CD8-positive, alpha-beta memory T cell (primary cell): ENCODE measurements at places on chromosomes 5 and 9. TPM values are rescaled to one million over a fixed set of nuclear protein-coding genes. Genes with fewer than 3 reads are reported as not detected.

- DNase-seq: no peak
These were observed 253.7 kb downstream of the SPOCK1 start for GRCh38 chr5:137245438-137245837.

GRCh38 chr5:142515036-142515435, 170.9 kb downstream of the FGF1 start:
- DNase-seq: no peak

DNA sequence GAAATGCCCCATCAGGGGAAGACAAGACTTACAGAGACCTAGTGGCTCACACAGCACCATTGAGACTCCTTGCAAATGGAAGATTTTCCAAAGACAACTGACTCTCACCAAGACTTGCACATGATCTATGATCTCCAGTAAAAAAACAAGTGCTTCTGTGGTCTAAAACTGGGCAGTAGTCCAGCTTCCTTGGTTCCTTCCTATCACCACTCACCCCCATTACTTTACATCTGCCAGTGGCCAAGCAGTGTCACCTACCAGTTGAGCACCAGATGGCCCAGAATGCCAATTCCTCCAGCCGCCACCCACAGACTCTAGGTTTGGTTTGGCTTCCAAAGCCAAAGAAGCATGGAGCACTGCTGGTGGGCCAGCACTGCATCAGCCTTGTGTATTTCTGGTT, 47.7 kb downstream of the SH3TC2 start:
- no peak for DNase-seq

DNA sequence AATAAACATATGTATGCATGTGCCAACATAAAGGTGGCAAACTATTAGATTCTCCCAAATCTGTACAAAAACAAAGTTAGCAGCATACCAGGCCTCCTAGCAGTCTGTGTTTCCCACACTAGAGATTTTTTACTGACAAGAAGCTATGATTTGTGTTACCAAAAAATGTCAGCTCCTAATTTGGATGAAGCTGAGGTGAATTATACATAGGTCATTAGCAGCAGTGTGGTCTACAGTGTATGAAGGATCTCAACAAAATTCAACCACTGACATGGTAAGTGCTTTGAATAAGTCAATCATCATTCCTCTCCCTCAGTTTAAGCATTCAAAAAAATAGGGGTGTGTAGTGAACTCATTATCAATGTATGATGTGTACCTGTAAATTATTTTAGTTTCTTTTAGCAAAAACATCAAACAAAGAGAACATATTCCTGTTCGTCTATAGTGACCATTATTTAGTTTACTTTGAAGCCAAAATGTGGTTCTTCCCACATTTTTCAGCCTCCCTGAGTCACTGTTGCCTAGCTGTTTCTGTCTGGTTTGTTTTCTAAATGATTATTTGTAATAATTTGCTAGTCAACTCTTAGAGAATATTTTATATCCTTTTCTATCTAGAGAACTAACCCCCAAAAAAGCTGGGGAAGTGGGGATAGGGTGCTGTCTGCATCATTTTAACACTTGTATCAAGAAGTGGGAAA, 52.1 kb upstream of the RGMB start:
- no peak for DNase-seq

Gene DDX4
- total RNA-seq: not detected

GRCh38 chr5:14699807-14700400, 35.4 kb downstream of the OTULIN start:
- no peak for DNase-seq

- DNase-seq: no peak
These were observed 12.8 kb downstream of the PDLIM4 start for GRCh38 chr5:132270335-132270665.

DNA sequence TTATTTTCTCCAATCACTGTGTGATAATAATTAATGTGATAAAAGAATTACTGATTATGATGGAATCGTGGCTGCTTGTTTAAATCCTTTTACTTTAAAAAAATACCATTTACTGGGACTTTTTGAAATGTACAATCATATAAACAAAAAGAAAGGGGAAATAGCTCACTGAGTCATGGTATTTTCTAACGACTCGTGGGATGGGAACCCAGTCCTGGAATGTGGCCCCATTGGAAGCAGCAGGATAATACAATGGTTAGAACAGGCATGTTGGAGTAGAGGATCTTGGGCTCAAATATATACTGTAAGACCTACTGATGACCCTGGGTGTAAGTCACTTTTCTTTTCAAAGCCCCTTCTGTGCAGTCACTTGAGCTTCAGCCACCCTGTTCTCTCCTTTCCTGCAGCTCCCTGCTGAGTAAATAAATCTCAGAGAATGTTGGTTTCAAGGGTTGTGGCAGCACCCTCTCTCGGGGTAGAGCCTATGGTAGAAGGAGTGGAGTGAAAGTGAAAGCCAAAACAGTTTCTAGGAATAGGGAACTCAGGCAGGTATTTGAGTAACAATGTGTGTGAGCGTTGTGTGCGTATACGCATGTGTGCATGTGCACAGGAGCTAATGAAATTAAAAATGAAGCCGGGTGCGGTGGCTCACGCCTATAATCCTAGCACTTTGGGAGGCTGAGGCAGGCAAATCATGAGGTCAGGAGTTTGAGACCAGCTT, 40.8 kb upstream of the LARP1 start:
- no peak for DNase-seq

- DNase-seq: peak; percentile 85
These were observed 965 bp downstream of the PTGDS start for GRCh38 chr9:136978073-136978864.

DNA sequence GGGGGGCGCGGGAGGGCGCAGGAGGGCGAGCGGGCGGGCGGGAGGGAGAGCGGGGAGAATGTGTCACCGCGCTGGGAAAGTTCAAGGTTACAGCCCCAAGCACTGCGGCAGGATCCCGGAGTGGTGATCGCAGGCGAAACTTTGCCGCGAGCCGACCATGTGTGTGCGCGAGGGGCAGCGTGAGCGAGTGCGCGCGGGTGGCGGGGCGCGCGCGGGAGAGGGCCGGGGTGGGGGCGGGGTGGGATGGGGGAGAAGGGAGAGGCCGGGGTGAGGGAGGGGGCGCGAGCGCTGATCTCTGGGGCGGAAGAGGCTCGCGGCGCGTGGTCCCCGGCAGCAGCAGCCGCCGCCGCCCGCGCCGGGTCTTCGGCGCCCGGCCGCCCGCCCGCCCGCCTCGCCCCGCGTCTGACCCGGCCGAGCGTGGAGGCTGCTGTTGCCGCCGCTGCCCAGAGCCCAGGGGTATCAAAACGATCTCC, at the start of gene NFIB:
NFIB (minus strand) TSS at position 191 of the 473 bp plus-strand sequence. CDS start 630 bp downstream, outside the sequence.
- DNase-seq: no peak

Gene FASTKD3
- 20.4 TPM for total RNA-seq

DNA sequence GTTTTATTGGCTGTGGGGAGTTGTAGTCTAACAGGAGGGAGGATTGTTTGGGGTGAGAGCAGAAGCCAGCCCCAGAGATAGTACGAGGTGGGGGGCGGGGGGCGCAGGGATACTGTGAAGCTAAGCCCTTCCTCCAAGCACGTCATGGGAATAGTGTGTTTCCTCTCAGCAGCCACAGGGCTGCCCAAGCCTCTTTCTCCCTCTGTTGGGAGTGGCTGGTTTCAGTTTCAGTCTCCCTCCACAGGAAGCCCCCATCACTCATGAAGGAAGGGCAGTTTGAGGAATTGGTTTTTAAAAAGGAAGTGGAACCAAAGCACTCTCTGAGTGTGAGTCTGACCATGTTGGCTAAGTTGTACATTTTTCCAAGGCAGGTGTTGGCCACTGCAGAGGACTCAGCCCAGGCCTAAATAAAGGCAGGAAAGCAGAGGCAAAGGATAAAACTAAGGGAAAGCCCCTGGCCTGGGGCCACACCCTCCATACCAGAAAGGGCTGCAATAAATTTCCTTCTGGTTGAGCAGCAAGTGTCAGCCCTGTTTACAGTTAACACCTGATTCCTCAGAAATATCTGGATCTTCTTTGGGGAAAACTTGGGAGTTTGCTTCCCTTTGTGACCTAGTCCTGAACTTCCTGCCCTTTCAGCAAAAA, 3.2 kb downstream of the RAB24 start:
- peak; percentile 74 for DNase-seq

- DNase-seq: no peak
These were observed 8.2 kb upstream of the GRAMD2B start for GRCh38 chr5:126414874-126415502.

DNA sequence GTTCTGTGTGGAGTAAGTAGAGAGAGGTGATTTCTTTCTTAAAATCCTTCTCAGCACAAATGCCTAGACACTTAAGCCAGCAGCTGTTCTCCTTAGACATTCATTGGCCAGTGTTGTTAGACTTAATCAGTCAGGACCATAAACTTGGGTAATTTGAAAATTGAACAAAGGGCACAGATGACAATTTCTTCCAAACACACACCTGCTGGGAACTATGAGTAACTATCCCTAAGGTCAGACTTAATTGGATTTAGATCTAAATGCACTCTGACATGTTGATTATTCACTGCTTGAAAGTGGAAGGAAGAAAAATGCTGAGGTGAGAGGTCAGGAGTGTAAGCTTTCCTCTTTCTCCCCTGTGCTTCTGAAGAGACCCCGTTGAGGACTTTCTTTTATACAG, 1083.7 kb upstream of the DMAC1 start:
- DNase-seq: no peak

Gene LCN1
- not detected for total RNA-seq

GRCh38 chr5:9892696-9893095, 262.5 kb upstream of the TAS2R1 start:
- no peak for DNase-seq

DNA sequence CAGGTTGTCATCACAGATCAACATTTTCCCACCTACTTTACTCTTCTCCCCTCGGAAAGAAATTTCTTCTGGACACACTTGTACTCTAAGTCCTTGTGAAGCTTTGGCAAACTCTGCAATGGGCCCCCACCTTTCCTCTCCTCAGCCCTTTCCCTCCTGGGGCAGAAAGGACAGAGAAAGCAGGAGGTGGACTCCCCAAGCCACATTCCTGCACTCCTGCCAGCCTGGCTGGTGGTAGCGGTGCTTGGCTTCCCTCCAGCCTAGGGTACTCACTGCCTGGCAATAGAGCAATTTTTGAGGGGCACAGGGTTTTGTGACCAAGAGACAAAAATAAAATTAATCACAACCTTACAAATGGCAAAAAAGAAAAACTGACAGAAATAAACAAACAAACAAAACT, 451.4 kb downstream of the ZSWIM6 start:
- DNase-seq: no peak

Gene SHROOM1
- 2.0 TPM for total RNA-seq

Gene ARHGEF39
- 10.7 TPM for total RNA-seq

- no peak for DNase-seq
These were observed 105.3 kb downstream of the GCNT1 start for GRCh38 chr9:76564297-76564696.

- DNase-seq: no peak
These were observed 28.4 kb downstream of the QRFP start for GRCh38 chr9:130868230-130868629.

- no peak for DNase-seq
These were observed 78.0 kb downstream of the APBA1 start for GRCh38 chr9:69594180-69594579.

GRCh38 chr5:7261049-7261448, 134.9 kb upstream of the ADCY2 start:
- DNase-seq: no peak

Gene FSD1L
- total RNA-seq: 3.8 TPM

- no peak for DNase-seq
These were observed 262.9 kb upstream of the DMAC1 start for GRCh38 chr9:8062459-8062858.

Gene DMRTA1
- not detected for total RNA-seq

Gene ANKRD31
- total RNA-seq: 0.66 TPM

- DNase-seq: no peak
These were observed 25.0 kb downstream of the MAST4 start for GRCh38 chr5:66621146-66621545.

DNA sequence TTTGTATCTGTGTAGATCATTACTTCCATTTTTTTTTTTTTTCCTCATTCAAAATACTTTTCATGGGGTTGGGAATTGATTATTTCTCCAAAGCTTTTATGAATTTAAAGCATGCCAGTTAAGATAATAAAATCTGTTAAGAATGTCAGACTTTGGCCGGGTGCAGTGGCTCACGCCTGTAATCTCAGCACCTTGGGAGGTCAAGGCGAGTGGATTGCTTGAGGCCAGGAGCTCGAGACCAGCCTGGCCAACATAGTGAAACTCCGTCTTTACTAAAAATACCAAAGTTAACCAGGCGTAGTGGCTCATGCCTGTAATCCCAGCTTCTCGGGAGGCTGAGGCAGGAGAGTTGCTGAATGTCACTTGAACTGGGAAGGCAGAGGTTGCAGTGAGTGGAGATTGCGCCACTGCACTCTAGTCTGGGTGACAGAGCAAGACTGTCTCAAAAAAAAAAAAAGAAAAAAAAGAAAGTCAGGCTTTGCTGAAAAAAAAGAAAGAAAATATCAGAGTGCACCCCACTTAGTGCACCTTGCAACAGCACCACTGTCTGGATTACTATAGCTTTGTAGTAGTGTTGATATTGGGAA, 18.5 kb downstream of the TBC1D2 start:
- no peak for DNase-seq

Gene SPINK6
- not detected for total RNA-seq

DNA sequence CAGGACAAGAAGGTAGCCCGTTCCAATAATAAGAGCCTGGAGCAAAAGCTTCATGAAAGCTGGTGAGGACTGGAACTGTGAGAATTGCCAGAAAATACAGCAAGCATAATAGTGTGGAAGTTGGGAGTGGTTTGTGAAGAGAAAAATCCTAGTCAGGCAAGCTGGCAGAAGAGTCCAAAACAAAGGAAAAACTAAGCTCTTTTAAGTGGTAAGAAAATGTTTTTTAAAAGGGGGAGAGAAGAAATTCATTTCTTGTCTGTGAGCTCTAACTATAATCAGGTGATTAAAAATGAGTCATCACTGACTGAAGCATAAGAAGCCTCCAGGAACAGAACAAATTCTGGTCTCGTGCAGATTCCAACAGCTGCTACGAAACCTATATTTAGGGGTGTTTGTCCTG, 102.6 kb downstream of the CAAP1 start:
- no peak for DNase-seq

GRCh38 chr9:121169094-121169601, 32.5 kb downstream of the RAB14 start:
- no peak for DNase-seq

GRCh38 chr9:35267710-35268109, 105.9 kb downstream of the UNC13B start:
- no peak for DNase-seq

DNA sequence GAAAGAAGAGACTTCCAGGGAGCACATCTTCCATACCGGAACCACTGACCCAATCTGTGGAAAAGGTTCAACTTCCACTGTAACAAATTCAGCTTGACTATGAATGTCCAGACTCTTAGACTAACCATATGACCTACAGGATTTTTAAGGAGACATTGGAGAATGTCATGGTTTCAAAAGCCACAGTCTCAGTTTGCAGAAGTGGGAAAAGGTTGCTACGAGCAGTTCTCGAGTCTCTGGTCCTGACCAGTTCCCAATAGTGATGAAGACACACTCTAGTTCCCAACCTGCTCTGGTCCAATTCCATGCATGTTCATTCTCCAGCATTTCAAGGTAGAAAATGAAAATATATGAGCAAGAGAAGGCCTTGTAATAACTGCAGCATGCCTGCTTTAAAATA, 158.0 kb downstream of the MAPKAP1 start:
- no peak for DNase-seq

Gene HTR1A
- total RNA-seq: not detected

GRCh38 chr5:173314166-173314952, 13.9 kb downstream of the STC2 start:
- no peak for DNase-seq

- DNase-seq: no peak
These were observed 4.7 kb upstream of the C1QTNF2 start for GRCh38 chr5:160375166-160375565.

GRCh38 chr5:134995850-134996402, 28.2 kb downstream of the CATSPER3 start:
- DNase-seq: no peak
